ENCODE measurements at places on chromosomes 3 and 15.

GRCh38 chr3:36312351-36312750, 68.0 kb upstream of the STAC start:
- DNase-seq = no peak

DNA sequence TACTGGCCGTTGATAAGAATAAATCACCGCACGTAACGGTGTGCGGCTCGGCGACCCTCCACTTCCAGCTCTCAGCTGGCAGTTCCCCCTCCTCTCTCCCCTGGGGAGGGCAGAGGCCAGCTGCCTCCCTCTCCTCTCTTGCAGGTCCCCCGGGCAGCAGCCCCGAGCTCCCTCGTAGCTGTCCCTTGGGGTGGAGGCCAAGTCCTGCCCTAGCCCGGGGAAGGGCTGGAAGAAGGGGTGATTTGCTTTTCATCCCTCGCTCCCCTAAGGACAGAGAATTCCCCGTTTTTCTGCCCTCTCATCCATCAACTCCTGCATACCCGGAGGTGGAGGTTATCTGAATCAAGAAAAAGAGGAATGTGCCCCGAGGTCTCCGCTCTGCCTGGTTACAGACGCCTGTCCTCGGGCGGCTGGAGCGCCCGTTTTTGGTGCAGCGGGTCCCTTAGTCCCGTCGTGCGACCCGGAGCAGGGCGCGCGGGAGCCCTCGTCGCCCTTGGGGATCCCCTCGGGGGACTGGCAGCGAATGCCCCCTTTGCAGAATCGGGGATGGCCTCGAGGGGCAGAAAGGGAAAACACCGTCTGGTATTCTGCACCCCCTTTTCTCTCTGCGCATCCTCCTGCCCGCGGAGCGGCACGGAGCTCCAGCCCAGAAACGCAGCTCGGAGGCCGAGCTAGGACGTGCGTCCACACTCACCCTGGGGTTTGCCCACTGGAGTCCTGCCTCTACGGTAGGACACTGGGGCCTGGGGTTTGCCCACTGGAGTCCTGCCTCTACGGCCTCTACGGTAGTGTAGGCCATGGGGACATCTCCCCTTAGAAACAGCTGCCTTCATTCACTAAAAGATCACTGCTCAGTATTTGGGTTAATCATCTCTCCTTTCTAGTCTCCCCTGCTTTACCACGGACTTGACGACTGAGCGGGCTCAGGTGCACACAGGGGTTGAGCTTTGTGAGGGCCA, 2.2 kb downstream of the PTPRG start:
- DNase-seq = no peak

DNA sequence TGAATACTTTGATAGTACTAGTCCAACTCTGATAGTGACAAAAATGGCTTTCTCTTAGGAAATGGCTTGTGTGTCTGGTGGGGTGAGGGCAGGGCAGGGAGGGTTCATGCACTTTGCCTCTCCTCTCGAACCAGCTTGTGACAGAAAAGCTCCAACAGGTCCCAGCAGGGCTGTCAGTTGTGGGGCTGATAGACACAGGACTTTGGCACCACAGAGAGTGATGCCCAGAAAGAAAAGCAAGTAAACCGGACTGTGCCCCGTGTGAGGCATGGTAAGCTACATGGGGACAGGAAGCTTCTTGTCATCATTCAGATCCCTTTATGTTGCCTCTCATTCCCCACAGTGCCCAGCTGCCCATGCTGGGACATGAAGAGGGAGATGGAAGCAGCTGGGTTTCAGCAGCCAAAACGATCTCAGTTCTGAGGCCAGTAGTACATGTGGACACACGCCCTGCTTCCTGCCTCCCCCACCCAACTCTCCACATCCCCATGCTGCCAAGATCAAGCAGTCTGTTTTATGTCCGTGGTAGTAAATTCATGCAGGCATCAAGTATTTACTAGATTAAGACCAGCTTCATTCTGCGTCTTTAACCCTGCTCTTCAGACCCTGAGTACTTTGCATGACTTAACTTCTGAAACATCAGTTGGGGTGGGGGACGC, 29.7 kb upstream of the LIPC start:
- DNase-seq = no peak

- DNase-seq = no peak
Observed at GRCh38 chr15:38733331-38733730, 168.7 kb upstream of the RASGRP1 start.

DNA sequence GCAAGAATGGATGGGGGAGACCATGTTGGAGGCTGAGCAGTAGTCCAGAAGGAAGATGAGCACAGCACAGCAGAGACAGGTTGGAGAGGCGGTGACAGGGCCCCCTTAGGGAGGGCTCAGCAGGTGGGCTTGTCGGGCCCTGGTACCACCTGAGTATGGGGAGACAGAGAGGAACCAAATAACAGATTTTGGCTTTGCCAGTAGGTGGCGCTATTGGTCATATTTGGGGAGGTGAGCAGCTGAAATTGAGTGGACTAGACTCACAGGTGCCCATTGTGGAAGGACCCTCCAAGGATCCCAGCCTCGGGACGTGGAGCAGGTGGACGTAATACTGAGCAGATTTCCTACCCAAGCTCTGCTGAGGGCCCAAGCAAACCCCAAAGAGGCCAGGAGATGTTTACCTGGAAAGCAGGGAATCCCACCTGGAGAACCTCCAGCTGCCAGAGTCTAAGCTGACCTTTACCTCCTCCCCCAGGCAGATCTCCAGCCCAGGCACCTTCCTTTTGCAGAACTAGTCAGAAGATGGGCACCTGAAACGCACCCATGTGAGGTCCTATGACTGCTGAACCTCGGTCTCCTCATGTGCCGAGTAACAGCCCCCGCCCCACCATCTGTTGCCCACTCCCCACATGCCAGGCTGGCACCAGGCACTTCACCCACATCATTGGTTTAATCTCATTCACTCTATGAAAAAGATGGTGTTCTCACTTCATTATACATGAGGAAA, 24.6 kb upstream of the CORO2B start:
- DNase-seq = peak; percentile 67

DNA sequence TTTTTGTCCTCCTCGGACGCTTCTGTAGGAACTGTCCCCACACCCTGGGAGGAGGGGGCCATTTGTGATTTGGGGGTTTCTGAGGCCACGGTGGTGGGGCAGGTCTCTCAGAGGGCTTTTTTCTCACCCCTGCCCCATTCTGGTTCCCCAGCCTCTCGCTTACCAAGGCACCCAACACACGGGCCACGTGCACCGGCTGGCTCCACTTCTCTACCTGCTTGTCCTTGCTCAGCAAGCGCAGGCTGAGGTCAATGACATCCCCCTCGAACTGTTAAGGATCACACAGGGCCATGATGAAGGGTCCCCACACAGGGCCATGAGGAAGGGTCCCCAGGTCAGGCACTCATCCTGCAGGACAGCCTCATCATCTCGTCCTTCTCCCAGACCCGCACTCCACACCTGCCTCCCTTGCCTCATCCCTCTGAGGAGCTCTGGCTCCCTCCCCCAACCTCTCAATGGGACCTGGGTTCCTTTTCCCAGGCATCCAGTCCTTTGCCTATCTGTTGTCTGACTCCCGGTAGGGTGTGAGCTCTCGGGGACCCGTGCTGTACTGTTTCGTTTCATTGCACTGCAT, 10.6 kb downstream of the EPB42 start:
- no peak for DNase-seq

All from right renal pelvis (tissue), 4 donors.